Stimulated activated CD8-positive, alpha-beta memory T cell treated with anti-CD3 and anti-CD28 coated beads, Interleukin-7, amount 100 ng/mL, for 24 hours (primary cell): ENCODE measurements at places on chromosomes 7 and 10.

DNA sequence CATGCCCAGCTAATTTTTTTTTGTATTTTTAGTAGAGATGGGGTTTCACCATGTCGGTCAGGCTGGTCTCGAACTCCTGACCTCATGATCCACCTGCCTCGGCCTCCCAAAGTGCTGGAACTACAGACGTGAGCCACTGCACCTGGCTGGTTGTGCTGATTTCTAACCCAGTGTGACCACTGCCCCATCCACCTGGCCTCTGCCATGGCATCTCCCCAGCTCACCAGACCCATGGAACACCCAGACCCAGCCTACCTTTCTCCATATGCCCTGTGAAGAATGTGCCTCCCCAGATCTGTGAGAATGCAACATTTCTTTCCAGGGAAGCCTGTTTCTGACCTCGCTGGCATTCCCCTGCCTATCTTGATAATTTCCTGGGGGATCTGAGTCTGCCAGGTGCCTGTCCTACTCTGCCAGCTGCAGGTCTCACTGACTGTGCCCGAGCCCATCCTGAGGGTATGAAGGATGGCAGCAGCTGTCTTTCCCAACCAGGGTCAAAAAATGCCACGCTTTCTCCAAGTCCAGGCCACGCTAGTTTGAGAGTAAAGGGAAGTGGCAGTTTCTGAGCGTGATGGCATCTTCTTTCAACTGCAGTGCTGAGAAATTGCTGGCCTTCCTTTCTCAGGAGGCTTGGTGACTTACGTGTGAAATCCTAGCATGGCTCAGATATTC lies 324.4 kb upstream of the ZNF32 start:
- no peak for DNase-seq

GRCh38 chr7:49396229-49396628 lies 377.2 kb upstream of the VWC2 start:
- no peak for DNase-seq

- no peak for DNase-seq
Measured at GRCh38 chr7:95199779-95200558, 124.4 kb downstream of the PON1 start.

GRCh38 chr7:27099453-27100370 lies 2.8 kb downstream of the HOXA2 start:
- DNase-seq: no peak

- no peak for DNase-seq
Measured at GRCh38 chr10:124158592-124158991, 65.2 kb upstream of the CHST15 start.

DNA sequence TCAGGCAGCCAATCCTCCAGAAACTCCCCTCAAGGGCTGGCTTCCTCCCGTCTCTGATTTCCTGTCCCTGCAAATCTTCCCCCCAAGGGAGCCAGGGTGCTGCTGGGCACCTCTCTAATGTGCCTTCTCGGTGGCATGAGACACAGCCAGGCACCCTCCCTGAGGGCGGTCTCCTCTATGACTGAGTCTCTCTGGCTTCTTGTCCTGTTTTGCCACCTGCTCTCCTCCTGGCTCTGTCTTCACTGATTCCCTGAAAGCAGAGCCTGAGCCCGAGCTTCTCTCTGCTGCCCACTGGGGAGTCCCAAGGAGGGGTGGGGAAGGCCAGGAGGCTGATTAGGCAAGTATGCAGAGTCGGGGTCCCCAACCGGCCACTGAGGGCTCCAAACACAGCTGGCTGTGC lies 60.4 kb upstream of the INSIG1 start:
- no peak for DNase-seq

- DNase-seq: no peak
Measured at GRCh38 chr7:46150202-46150601, 229.1 kb upstream of the IGFBP3 start.

DNA sequence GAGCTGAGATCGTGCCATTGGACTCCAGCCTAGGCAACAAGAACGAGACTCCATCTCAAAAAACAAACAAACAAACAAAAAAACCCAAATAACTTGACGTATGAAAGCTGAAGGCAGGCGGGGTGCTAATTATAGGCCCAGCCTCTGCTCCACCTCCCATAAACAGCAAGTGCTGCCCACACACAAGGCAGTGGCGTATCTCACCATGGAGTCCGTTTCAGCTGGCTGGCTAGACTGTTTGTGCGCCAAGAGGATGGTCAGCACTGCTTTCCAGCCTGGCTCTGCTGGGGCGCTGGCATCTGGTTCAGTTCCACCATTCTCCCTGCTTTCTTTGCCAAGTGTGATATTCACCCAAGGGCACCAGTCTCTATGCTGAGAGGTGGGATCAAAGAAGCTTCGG lies 29.1 kb downstream of the ZC3HC1 start:
- DNase-seq: no peak
